ENCODE measurements at places on chromosomes 11 and 22.
A peak's percentile ranks its signal among the peaks of the same experiment; 100 is the strongest.

DNA sequence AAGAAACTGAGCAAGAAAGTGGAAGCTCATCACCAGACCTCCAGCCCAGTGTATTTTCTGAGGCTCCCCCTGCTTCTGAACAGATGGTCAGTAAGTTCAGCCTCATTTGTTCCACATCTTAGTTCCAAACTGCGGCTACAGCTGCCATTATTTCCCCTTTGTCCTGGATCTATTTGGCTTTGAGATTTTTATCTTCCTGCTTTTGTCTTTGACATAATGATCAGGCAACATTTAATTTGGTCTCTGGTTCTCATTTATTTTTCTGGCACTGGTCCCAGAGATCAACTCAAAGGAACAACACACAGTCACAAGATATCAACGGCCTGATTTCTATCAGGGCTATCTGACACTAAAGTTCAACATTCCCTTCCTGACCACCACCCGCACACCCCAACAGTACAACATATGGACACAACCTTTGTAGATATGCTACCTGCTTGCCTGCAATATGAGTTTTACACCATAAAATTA lies 137.5 kb downstream of the FAM76B start:
- DNase-seq: no peak

DNA sequence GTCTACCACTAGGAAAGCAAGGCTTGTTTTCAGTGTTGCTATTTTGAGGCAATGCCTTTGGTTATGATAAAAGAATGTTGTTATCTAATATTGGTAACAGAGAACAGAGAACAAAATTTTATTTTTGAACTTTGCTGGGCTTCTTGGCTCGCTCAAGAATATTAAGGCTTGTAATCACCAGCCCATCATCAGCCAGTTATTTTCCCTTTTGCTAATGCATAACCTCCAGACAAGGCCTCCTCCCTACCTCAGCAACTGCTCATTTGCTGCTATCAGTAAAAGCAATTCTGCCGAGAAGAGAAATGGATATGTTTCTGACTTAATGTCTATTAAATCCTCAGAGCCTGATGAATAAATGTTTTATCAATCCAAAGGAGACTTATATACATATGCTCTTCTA lies 8.9 kb downstream of the MTMR2 start:
- no peak for DNase-seq

- DNase-seq: no peak
Measured at GRCh38 chr11:94400839-94401772, at the start of gene GPR83. Gene GPR83, minus strand, starts transcription at chr11:94401419. Its CDS starts 172 bp downstream, at chr11:94401247.

- DNase-seq: no peak
Measured at GRCh38 chr22:26743149-26743548, 85.8 kb downstream of the MIAT start.

DNA sequence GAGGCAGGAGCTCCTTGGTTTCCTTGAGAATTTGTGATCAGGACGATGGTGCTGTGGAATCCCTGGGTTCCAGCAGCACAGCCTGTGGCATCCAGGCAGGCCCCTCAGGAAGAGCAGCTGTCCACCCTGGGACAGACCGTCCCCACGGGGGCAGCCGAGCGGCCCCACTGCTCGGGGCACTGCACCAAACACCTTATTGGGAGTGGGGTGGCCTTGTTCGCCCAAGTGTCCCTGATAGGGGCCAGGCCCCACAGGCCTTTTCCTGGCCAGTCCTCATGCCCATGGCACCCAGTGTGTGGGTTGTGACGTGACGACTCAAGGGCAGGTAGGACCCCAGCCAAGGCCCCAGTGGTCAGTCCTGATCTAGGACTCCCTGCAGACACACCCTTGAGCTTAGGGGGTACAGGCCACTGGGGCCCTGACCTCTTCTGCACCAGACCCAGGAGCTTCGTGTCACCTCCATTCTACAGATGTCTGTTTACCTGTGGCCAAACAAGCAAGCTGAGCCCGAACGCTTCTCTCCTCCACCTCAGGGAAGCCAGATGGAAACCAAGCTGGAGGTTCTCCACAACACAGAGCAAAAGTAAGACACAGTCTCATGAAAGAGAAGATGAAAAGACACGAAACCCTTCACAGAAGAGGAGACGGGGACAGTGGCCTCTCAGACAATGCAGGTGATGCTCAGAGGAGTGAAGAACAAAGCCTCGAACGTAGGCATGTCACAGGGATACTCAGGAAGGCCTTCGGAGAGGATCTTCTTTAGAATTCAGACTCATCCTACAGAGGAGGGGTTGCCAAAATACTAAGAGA lies 1.6 kb upstream of the BRD1 start:
- DNase-seq: peak; percentile 36

GRCh38 chr11:5992604-5993251 lies 5.9 kb upstream of the OR52L1 start:
- DNase-seq: no peak

DNA sequence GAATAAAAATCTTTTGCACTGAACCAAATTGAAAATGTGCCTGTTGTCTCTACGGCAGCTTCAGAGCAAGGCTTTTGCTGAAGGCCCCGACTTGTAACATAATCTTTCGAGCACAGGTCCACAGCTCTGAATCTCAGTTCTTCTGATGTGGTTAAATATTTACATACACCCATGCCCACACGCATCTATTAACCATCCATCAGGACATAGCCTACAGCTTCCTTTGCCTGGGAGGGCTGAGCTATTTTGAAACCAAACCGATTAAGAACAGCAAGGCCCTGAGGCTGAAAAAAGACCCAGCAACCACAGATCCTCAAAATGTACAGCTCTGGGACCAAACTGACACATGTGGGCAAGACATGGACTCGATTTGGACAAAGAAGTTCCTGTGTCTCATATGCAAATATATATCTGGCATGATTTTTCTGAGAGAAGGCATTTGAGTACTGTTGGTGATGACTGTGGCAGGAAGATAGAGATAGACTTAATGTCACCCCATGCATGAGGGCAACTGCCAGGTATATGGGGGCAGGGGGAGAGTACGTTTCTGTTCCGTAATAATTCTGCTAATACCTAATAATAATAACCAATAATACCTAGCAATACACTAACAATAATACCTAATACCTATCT lies 322.7 kb upstream of the PLET1 start:
- DNase-seq: no peak

DNA sequence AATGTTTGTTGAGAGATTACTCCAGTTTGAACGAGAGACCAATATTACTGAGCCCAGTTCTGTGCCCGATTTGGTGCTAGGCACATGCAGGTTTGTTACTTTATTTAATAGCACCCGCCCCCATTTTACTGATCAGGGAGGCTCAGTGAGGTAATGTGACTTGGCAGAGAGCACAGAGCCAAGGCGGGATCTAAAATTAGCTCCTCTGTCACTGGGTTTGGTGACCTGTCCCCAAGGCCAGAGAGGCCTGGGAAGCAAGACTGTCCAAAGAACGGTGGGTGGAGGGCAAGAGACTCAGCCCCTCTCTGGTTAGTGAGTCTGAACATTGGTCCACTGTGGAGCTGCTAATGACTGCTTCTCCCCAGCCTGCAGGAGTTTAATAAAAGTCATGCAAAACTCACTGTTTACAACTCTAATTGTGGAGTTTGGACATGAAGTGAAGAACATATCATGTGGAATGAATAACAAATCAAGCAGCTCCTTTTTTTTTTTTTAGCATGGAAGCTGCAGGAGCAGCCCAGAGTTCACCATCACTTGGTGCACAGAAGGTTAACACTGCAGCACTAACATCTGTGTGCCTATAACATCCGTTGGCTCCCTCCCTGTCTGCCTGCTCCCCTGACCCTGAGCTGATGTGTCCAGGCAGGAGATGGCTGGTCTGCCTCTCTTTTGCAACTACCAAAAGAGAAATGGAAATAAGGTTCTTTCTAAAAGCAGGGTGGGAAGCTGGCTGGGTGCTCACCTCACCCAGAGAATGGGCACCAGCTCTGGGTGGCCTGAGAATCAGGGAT lies 39.0 kb downstream of the CSNK2A3 start:
- no peak for DNase-seq

DNA sequence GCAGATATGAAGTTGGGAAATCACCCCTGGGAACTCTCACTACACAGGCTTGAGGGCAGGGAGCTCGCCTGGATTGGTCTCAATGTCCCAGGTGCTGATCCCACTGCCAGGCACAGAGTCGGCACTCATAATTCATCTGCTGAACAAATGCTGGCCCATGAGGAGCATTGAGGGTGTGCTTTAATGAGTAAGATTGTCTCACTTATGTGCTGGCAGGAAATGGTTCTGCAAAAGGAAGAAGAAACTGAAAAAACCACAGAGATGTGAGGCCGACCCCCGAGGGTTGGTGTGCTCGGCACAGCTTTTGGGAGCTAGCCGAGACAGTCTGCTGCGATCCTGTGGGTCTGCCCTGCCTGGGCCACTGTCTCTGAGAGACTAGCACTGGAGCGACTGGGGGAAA lies 9.4 kb downstream of the PLAAT2 start:
- peak; percentile 77 for DNase-seq

- DNase-seq: no peak
Measured at GRCh38 chr22:45548991-45549761, 46.5 kb downstream of the FBLN1 start.

DNA sequence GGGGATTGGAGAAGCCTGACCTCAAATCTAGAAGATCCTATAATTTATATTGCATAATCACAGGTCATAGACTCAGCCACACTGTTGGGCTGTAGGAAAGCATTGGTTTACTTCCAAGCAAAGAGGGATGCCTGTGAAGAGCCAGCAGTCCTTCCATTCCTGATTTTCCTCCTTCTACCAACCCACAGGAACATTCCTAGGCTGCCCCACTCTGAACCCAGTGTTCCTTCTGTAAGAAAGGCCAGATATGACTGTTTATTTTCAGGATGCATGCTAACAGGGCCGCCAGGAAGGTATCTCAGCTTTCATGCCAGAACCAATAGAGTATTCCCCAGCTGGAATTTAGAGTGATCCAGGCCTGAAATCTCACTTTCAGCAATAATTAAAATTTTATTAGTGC lies 197.1 kb downstream of the ETS1 start:
- DNase-seq: no peak

DNA sequence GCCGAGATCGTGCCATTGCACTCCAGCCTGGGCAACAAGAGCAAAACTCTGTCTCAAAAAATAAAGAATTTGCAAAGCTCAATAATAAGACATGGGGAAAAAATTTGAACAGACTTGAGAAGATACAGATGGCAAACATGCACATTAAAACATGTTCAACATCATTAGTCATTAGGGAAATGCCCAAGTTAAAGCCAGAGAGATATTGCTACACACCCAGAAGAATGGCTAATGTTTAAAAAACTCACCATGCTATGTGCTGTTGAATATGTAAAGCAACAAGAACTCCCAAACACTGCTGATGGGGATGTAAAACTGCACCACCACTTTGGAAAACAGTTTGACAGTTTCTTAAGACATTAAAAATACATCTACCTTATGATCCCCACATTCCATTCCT lies 12.6 kb downstream of the LRRC75B start:
- DNase-seq: no peak

GRCh38 chr11:94840209-94840608 lies 72.1 kb downstream of the AMOTL1 start:
- no peak for DNase-seq

DNA sequence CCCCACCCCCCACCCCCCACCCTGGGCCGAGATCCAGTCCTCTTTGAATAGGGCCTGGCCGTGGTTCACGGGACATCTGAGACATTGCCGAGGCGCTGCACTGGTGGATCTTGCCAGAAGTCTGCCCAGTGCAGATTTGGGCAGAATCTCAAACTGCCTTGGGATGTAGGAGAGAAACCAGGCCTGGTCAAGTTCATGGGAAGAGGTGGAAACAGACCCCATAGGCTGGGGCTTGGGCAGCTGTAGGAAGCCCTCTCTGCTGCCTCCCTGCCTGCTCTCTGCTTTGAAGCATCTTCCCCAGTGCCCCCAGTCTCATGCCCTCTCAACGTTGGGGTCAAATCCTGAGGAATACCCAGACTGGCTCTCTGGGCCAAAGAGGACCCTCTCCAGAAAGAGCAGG lies 16.0 kb upstream of the PPP6R3 start:
- no peak for DNase-seq

DNA sequence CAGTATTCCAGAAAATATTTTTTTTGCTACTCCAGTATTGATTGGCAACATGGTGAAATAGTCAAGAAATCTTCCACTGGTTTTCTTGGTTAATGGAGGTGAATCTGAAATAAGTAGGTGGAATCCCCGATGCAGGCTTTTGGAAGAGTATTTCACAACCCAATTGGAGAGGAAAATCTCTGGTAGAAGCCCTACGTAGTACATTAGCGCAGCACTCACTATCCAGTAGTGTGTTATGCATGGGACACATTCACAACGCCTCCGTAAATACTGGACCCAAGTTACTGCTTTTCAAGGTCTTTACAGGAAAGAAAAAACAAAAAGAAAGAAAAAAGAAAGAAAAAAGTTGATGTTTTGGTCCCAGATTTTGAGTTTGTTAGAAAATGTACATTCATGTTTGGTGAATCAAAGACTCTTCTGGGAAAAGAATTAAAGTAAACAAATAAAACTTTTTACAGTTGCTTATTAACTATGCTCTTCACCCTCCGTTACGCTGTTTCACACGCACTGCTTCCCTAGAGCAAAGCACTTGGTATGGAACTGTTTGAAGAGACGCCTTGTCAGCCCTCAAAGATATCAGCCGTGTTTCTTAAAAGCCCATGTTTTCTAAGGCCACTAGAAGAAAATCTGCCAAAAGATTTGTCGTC lies 170.4 kb upstream of the CTSC start:
- DNase-seq: no peak

GRCh38 chr11:1277936-1278512 lies 31.4 kb downstream of the TOLLIP start:
- DNase-seq: no peak

- DNase-seq: no peak
Measured at GRCh38 chr22:39498368-39498767, 3.7 kb upstream of the MIEF1 start.

DNA sequence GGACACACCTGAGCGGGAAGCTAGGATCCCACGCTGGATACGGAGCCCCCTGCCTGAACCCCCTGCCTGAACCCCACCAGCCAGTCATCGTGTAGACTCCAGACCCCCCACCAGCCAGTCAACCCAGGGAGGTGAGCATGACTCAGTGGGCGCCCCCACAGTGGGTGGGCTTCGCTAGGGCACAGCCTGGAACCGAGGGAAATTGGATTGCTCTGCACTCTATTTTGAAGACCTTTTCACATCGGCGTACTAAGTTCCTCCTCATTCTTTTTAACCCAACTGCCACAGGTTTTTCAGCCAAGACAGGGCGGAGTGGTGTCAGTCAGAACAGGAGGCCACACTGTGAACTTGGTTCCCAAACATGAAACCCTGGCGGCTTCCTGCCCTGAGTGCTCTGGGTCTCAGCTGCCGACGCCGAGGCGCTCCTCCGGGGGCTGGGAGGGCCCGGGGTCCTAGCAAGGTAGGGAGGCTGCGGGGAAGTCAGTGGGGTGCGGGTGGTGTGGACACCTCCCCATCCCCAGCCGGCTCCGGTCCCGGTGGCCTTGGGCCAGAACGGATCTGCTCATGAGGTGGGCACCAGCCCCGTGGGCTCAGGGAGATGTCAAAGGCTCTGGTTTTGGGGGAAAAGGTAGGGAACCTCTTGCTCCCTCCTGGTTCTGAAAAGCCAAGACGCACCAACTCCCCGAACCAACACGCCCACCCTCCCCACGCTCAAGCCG lies 57.0 kb downstream of the BRD1 start:
- peak; percentile 33 for DNase-seq

Measured in activated naive CD4-positive, alpha-beta T cell treated with anti-CD3 and anti-CD28 coated beads for 36 hours (primary cell).